ENCODE measurements at places on chromosomes 13 and 19. TPM values are rescaled to one million over a fixed set of nuclear protein-coding genes. Genes with fewer than 3 reads are reported as not detected.

- H3K36me3 ChIP-seq: no peaks in the 10 kb centered on the region
- peak; percentile 97 for DNase-seq
- H3K27ac ChIP-seq: no peak overlapping the region
- H3K4me3 ChIP-seq: no peak overlapping the region
- peaks cover 5% of the 10 kb centered on the region for H3K4me1 ChIP-seq
- H3K27me3 ChIP-seq: no peaks in the 10 kb centered on the region
Measured at GRCh38 chr13:76512721-76513145, 373.5 kb downstream of the KCTD12 start.

GRCh38 chr13:94997126-94997525, 284.8 kb upstream of the SOX21 start:
- no peak for DNase-seq
- no peaks in the 10 kb centered on the region for H3K36me3 ChIP-seq
- H3K27me3 ChIP-seq: peaks cover 11% of the 10 kb centered on the region
- H3K27ac ChIP-seq: no peak overlapping the region

- no peaks in the 10 kb centered on the region for H3K4me1 ChIP-seq
- no peak for DNase-seq
- H3K36me3 ChIP-seq: peaks cover 34% of the 10 kb centered on the region
- no peak overlapping the region for H3K4me3 ChIP-seq
Measured at GRCh38 chr19:5246554-5247155, 94.0 kb downstream of the PTPRS start.

DNA sequence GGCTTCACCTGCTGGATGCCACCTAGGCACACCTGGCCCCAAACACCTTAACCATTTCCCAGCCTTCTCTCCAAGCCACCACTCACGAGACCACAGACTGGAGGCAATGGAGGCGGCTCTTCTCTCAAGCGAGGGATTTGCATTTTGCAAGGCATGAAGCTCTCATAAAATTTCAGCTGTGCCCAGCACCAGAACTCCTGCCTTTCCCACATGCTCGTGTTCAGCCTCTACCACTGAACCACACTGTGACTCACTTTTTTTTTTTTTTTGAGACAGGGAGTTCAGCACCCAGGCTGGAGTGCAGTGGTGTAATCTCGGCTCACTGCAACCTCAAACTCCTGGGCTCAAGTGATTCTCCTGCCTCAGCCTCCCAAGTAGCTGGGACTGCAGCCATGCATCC, 10.6 kb downstream of the NANOS3 start:
- no peaks in the 10 kb centered on the region for H3K36me3 ChIP-seq
- H3K4me1 ChIP-seq: no peaks in the 10 kb centered on the region
- H3K27ac ChIP-seq: no peak overlapping the region
- H3K27me3 ChIP-seq: peaks cover 2% of the 10 kb centered on the region
- no peak overlapping the region for H3K4me3 ChIP-seq
- peak; percentile 15 for DNase-seq

GRCh38 chr19:28074773-28075172, 1138.2 kb downstream of the UQCRFS1 start:
- no peak overlapping the region for H3K4me3 ChIP-seq
- DNase-seq: no peak
- no peaks in the 10 kb centered on the region for H3K36me3 ChIP-seq
- H3K4me1 ChIP-seq: no peaks in the 10 kb centered on the region
- H3K27ac ChIP-seq: no peak overlapping the region

GRCh38 chr19:49231389-49231788, 73.8 kb downstream of the TRPM4 start:
- H3K27me3 ChIP-seq: peaks cover 13% of the 10 kb centered on the region
- DNase-seq: no peak
- H3K27ac ChIP-seq: no peak overlapping the region
- H3K36me3 ChIP-seq: no peaks in the 10 kb centered on the region
- H3K4me3 ChIP-seq: no peak overlapping the region
- no peaks in the 10 kb centered on the region for H3K4me1 ChIP-seq

DNA sequence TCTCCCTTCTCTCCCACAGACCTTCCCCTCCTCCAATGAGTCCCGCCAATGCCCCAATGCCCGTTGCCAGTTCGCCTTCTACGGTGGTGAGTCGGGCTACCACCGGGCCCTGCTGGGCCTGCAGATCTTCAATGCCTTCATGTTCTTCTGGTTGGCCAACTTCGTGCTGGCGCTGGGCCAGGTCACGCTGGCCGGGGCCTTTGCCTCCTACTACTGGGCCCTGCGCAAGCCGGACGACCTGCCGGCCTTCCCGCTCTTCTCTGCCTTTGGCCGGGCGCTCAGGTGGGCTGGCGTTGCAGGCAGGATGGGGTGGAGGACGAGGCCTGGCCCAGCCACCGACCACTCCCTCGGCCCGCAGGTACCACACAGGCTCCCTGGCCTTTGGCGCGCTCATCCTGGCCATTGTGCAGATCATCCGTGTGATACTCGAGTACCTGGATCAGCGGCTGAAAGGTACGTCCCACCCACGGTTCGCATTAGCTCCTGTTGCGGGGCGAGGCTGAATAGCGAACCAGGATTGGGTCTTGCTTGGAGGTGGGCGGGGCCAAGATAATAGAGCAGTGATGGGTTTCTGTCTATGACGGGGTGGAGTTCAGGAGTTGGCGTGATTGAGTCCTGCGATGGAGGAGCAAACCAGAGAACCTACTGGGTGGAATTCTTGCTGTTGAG, 11.1 kb downstream of the SLC44A2 start:
- H3K4me3 ChIP-seq: no peak overlapping the region
- peaks cover 52% of the 10 kb centered on the region for H3K36me3 ChIP-seq
- no peak for DNase-seq
- H3K27me3 ChIP-seq: no peaks in the 10 kb centered on the region
- H3K4me1 ChIP-seq: no peaks in the 10 kb centered on the region

DNA sequence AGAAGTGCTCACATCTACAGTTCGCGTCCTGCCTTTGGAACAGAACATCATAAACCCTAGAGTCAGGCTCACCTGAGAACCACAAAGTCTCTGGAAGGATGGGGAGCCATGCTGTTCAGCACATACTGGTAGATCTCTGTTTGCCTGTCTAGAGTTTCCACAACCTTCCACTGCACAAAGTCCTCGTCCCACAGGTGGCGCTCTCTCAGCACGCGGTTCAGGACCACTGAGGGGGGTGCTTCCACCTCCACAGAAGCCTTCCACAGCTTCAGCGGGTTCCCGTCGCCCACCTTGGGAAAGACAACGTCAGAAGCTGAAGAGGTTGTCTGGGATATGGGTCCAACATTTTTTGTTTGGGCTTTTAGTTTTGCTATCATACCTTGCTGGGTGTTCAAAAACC, 93.6 kb downstream of the KL start:
- H3K4me3 ChIP-seq: no peak overlapping the region
- H3K27me3 ChIP-seq: no peaks in the 10 kb centered on the region
- H3K27ac ChIP-seq: peak overlapping the region; percentile 75
- peaks cover 53% of the 10 kb centered on the region for H3K4me1 ChIP-seq

DNA sequence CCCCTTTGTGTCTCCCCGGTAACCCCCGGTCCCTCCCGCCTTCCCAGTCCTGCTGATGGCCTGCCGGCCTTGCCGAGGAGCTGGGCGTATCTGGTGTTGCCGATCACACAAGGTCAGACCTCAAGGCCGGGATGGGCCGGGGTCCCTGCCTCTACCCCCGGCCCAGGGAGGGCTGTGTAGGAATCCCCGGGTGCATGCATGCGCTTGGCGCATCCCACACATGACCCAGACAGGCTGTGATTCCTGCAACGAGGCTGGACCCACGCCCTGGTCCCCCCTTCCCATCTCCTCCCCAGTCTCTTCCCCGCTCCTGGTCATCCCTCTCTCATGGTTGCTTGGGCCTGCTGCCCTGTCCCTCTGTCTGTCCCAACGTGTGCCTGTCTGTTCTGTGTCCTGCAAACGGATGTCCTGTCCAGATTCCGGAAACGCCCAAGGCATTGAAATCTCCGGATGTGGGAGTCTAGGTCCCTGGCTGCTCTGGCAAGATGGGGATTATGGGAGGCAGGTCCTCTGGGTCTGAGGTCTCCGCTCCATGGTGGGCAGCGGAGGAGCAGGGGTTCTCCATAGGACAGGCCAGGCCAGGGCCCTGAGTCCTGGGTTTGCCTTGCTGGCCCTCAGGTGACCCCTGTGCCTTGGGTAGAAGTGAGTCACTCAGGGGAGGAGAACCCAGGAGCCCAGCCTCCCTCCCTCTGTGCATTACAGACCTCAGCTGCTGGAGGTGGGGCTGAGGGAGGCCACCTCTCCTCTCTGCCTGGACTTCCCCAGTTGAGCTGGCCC, 1.6 kb downstream of the PKN1 start:
- H3K4me1 ChIP-seq: peaks cover 17% of the 10 kb centered on the region
- no peak overlapping the region for H3K27ac ChIP-seq
- no peaks in the 10 kb centered on the region for H3K27me3 ChIP-seq
- DNase-seq: peak; percentile 72
- 0 out of 2 replicates have a peak, but pooled peaks cover 6% of the 10 kb centered on the region for H3K36me3 ChIP-seq
- H3K4me3 ChIP-seq: no peak overlapping the region

DNA sequence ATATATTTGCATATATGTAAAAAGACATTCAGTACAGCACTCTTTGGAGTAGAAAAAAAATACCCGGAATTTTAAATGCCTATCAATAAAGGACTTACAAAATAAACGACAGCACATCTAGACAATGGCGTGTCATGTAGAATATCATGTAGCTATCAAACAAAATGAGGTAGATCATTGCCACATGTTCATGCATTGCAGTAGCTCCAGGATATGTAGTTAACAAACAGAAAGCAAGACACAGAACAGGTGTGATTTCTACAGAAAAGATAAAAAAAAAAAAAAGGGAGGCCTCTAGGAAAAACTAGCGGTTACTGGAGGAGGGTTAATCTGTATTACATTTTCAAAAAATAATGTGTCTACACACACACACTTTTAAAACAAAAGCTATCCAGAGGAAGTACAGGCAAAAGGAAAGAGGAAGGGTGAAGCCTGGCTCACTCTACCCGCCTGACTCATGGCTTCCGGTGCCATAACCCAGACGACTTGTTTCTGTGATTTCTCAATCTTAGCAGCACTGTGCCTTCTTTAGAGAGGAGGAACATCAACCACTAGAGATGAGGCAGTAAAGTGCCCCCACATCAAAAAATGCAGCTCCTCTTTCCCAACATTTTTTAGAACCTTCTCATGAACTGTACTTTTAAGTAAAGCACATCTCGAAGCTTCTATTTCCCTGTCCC, 6.9 kb downstream of the KCTD12 start:
- H3K4me1 ChIP-seq: peaks cover 5% of the 10 kb centered on the region
- DNase-seq: peak; percentile 70
- H3K27me3 ChIP-seq: peaks cover 2% of the 10 kb centered on the region
- H3K4me3 ChIP-seq: no peak overlapping the region

DNA sequence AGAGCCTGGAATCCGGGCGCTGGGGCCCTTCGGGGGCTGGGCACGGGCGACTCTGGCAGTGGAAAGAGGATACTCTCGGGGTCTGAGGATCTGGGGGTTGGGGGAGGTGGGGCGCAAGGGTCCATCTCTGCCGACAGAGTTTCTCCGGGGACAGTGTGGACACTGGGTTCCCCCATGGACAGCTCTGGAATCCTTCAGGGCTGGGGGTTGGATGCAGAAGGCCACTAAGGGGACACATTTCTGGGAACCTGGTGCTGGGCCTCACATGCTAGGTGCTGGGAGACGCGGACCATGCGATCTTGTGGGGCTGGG, 2.3 kb downstream of the TGFBR3L start:
- peaks cover 21% of the 10 kb centered on the region for H3K4me1 ChIP-seq
- H3K27ac ChIP-seq: no peak overlapping the region
- DNase-seq: no peak
- peak overlapping the region; percentile 44 for H3K4me3 ChIP-seq

DNA sequence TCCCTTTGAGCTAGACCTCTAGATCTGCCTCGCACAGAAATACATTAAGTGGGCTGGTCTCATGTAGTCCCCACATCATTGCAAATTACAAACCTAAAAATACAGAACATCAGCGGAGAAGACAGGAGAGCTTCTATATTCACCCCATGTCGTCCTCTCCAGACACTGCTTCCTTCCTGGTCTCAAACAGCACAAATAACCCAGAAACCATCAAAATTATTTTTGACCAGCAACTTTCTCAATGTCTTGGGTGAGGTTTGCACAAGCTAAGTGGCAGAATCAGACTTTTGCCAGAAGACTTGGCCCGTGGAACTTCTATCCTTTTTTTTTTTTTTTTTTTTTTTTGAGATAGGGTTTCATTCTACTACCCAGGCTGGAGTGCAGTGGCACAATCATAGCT, 28.2 kb downstream of the CLEC17A start:
- H3K36me3 ChIP-seq: no peaks in the 10 kb centered on the region
- no peak overlapping the region for H3K27ac ChIP-seq
- H3K4me1 ChIP-seq: no peaks in the 10 kb centered on the region

- no peaks in the 10 kb centered on the region for H3K27me3 ChIP-seq
- no peak overlapping the region for H3K4me3 ChIP-seq
- DNase-seq: no peak
- H3K4me1 ChIP-seq: peaks cover 33% of the 10 kb centered on the region
Measured at GRCh38 chr13:41611385-41611784, 154.0 kb downstream of the RGCC start.

DNA sequence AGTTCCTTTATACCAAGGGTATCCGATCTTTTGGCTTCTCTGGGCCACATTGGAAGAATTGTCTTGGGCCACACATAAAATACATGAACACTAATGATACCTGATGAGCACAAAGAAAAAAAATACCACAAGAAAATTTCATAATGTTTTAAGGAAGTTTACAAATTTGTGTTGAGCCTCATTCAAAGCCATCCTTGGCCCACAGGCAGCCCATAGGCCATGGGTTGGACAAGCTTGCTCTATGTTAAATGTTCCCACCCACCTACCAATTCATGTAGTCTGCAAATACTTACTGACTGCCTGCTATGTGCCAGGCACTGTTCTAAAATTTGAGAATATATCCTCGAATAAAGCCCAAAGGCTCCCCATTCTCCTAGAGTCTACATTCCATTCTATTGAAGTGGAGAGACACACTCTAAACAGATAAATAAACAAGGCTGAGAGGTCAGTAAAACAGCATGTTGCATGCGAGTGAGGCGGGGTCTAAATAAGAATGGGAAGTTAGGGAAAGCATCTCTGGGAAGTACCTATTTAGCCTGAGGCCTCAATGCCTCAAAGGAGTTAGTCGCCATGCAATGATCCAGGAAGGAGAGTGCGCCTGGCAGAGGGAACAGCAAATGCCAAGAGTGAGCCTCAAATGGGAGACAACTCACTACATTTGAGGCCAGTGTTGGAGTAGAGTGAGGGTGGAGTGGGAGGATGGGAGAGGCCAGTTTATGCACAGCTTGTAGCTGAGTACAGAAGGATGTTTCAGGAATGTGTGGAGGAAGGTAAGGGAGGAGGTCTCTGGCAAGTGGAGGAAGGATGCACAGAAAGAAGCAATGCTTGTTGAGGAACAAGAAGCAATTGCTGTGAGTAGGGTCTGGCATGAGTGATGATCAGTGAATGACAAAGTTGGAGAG, 52.5 kb upstream of the CLDN10 start:
- H3K36me3 ChIP-seq: no peaks in the 10 kb centered on the region
- H3K4me1 ChIP-seq: no peaks in the 10 kb centered on the region
- H3K27me3 ChIP-seq: no peaks in the 10 kb centered on the region
- no peak overlapping the region for H3K27ac ChIP-seq

Gene KLK12
- not detected for polyA plus RNA-seq

Gene LRRC63
- not detected for polyA plus RNA-seq

Gene ZGLP1
- polyA plus RNA-seq: 3.1 TPM

Gene FGF22
- polyA plus RNA-seq: 0.24 TPM

Gene COMP
- polyA plus RNA-seq: 0.34 TPM

Gene PALM3
- polyA plus RNA-seq: 0.52 TPM

Gene GJA3
- 1.2 TPM for polyA plus RNA-seq

Gene SYCN
- not detected for polyA plus RNA-seq
